ENCODE measurements at places on chromosomes 2 and 18. TPM values are rescaled to one million over a fixed set of nuclear protein-coding genes. Genes with fewer than 3 reads are reported as not detected.

Gene KCTD1
- total RNA-seq, result 3.4 TPM

DNA sequence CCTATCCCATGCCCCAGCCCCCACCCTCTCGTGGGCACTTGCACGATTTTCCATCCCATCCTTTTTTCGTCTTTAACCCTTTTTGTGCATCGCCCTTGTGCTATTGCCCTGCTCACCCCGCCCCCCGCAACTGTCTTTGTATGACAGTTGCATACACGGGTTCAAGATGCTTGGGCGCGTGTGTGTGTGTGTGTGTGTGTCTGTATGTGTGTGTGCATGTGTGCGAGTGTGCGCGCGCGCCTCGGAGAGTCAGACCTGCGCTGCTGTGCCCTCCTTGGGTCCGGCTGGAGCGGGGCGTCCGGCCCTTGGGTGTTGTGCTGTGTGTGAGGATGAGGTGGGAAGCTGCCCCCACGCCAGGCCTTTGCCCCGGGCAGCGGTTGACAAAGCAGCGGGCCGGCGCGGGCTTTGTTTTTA is 230.7 kb downstream of the HAUS1 start:
- peaks cover 26% of the 10 kb centered on the region for H3K4me1 ChIP-seq
- peaks cover 65% of the 10 kb centered on the region for H3K27me3 ChIP-seq
- H3K36me3 ChIP-seq, result no peaks in the 10 kb centered on the region
- DNase-seq, result peak; percentile 51
- H3K27ac ChIP-seq, result peak overlapping the region; percentile 66

- DNase-seq, result no peak
- H3K27me3 ChIP-seq, result no peaks in the 10 kb centered on the region
- H3K27ac ChIP-seq, result no peak overlapping the region
- H3K4me1 ChIP-seq, result no peaks in the 10 kb centered on the region
Observed at GRCh38 chr18:61209801-61210200, 123.4 kb upstream of the CDH20 start.

GRCh38 chr2:48178611-48179010 is 272.3 kb upstream of the FBXO11 start:
- no peak for DNase-seq
- no peaks in the 10 kb centered on the region for H3K36me3 ChIP-seq
- no peaks in the 10 kb centered on the region for H3K4me1 ChIP-seq
- no peak overlapping the region for H3K27ac ChIP-seq

DNA sequence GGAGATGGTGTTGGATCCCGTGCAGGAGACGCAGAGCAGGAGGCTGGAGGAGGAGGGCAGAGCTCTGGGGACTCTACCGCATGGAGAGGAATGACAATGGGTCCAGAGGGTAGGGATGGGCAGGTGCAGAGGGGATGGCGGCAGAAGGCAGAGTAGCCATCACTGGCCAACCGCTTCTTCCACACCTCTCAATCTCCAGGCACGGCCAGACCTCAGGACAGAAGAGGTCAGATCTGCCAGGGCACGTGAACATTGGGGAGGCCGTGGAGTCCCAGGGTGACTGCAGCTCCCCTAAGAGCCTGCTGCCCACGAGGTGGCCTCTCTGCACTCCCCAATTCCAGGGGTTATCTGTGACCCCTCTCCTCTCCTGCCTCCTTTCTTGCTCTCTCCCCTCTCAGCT is 162.7 kb upstream of the HDAC4 start:
- no peaks in the 10 kb centered on the region for H3K36me3 ChIP-seq
- no peak overlapping the region for H3K27ac ChIP-seq
- DNase-seq, result no peak
- H3K4me1 ChIP-seq, result no peaks in the 10 kb centered on the region

DNA sequence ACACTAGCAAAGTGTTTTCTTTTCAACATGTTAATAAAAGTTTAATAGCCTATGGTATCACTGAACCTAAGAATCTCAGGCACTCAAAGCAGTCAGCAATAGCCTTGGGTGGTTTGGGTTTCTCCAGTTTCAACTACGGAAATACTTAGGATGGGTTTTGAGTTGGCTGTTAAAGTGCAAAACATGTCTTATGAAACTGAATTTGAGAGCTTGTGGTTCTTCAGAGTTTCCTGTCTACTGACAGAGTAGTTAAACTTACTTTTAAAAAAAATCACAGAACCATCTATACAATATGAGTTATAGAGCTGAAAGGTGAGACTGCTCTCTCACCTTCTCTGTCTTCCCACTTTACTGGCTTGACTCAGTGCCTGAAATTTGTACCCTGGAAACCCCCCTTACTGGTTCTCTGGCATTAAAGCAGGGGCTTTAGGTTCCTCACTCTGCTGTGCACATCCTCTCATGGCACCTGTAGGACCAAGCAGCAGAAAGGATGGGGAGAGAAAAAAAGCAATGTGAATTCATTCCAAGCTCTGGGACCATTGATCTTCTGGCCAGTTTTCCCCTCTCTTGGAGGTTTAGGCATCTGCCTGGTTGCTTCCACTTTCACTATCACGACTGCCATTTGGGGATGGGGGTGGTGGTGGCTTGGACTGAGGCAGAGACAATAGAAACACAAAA is 18.1 kb downstream of the CCDC141 start:
- H3K4me1 ChIP-seq, result peaks cover 37% of the 10 kb centered on the region
- peak overlapping the region; percentile 92 for H3K27ac ChIP-seq
- no peaks in the 10 kb centered on the region for H3K27me3 ChIP-seq
- peak overlapping the region; percentile 71 for H3K4me3 ChIP-seq
- peaks cover 28% of the 10 kb centered on the region for H3K36me3 ChIP-seq

Gene CAPN14
- total RNA-seq, result 0.59 TPM

DNA sequence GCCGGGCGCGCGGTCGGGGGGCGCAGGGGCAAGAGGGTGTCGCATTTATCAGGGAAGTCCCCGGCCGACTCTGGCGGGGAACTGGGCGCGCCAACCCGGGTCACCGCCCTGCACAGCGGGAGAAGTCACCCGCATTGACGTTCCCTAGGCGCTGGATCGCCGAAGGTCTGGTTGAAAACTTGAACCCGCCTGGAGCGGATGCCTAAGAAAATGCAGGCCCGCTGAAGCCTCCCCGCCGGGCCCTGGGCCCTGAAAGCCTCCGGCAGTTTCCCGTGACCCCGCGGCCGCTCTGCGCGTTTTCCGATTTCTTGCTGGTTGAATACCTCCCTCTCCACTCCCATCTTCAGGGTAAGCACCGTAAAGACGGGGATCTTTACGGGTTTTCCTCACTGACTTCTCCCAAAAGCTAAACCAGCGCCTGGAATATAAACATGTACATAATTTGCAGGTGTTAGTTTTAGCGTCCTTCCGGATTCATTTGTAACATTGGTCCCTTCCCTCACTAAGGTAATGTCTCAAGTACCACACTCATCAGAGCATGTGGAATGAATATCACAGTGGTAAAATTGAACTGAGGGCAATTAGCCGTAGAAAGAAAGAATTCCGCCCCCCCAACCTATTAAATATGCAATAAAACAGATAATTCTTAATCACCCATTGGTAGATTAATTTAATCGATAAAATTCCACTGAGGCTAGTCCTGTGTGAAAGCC is 675 bp upstream of the SPIRE1 start:
- peaks cover 21% of the 10 kb centered on the region for H3K27me3 ChIP-seq
- H3K27ac ChIP-seq, result no peak overlapping the region

DNA sequence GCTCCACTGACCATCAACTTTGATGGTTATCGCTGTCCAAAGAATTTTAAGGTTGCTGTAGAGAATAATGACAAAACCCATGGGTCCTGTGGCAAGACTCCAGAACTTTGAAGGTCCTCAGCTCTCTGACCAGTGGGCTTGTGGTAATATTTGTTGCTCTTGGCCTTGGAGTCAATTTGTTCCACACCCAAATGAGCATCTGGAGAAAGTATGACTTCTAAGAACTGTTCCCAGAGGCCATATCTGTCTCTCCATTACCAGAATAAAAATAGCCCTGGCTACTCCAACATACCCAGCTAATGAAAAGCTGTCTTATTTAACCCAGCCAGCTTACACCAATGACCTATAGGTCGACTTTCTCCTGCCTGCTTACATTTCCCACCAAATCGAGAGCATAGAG is 466.4 kb downstream of the MEIS1 start:
- H3K4me1 ChIP-seq, result no peaks in the 10 kb centered on the region
- no peak overlapping the region for H3K27ac ChIP-seq
- no peak overlapping the region for H3K4me3 ChIP-seq
- DNase-seq, result no peak
- no peaks in the 10 kb centered on the region for H3K36me3 ChIP-seq
- no peaks in the 10 kb centered on the region for H3K27me3 ChIP-seq

DNA sequence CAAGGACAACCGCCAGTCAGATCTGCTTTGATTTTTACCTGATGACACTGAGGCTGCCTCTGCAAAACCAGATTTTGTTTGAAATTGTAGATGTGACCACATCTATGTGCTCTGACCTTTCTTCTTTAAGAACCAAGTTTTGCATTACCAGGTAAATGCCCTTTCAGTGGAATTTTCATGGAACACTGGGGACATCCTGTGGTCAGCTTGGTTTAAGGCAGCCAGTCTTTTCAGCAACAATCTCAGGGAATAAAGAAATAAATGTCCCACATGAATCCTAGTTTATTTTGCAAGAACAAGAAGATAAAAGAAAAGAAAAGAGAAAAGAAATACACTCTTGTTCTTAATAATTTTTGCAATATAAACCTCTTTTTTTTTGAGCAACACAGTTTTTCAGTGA is 90.6 kb downstream of the POU3F3 start:
- no peak overlapping the region for H3K4me3 ChIP-seq
- no peak overlapping the region for H3K27ac ChIP-seq
- H3K27me3 ChIP-seq, result peaks cover 6% of the 10 kb centered on the region
- no peak for DNase-seq

Gene TSPYL6
- not detected for total RNA-seq

Gene GAREM1
- total RNA-seq, result not detected

- no peak for DNase-seq
- no peaks in the 10 kb centered on the region for H3K36me3 ChIP-seq
- no peaks in the 10 kb centered on the region for H3K27me3 ChIP-seq
- H3K4me1 ChIP-seq, result no peaks in the 10 kb centered on the region
Observed at GRCh38 chr2:52260904-52261303, 1229.0 kb upstream of the NRXN1 start.

DNA sequence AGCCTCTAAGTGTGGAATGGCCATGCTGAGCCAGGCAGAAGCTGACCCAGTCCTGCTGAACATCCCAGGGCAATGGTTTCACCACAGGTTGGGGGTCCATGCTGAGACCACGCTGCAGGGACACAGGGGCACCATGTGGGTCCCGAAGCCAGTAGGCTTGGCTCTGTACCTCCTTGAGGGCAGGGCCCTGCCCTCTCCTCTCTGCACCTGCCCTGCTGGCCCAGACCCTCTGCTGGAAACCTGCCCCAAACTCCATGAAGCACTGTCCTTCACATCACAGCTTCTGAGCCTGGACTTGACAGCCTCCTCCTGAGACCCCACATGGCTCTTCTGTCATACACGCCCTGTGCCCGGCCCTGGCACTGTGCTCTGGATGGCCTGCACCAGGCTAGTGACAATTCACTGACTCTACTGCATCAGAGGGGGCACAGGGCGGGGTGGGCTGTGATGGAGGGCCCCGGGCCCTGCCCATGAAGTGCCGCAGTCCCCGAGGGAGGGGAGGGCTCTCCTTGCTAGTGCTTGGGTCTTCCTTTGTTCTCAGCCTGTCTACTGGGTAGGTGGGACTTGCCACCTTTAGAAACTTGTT is 24.7 kb downstream of the HS6ST1 start:
- no peaks in the 10 kb centered on the region for H3K4me1 ChIP-seq
- no peak for DNase-seq
- H3K36me3 ChIP-seq, result peaks cover 5% of the 10 kb centered on the region
- H3K27ac ChIP-seq, result no peak overlapping the region

GRCh38 chr2:24568551-24568950 is 77.5 kb downstream of the NCOA1 start:
- no peak overlapping the region for H3K27ac ChIP-seq
- H3K36me3 ChIP-seq, result peaks cover 26% of the 10 kb centered on the region
- DNase-seq, result no peak

DNA sequence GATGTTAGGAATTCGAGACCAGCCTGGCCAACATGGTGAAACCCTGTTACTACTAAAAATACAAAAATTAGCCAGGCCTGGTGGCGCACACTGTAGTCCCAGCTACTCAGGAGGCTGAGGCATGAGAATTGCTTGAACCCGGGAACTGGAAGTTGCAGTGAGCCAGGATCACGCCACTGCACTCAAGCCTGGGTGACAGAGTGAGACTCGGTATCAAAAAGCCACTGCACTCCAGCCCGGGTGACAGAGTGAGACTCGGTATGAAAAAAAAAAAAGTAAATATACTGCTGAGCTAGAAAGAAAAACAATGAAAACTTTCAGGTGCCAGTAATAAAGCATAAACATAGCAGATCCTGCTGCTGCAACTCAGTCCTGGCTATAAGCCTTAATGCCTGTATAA is 73.5 kb downstream of the STRN start:
- DNase-seq, result no peak
- H3K27me3 ChIP-seq, result no peaks in the 10 kb centered on the region

- no peaks in the 10 kb centered on the region for H3K4me1 ChIP-seq
- no peaks in the 10 kb centered on the region for H3K27me3 ChIP-seq
- no peak overlapping the region for H3K4me3 ChIP-seq
- H3K27ac ChIP-seq, result no peak overlapping the region
- DNase-seq, result no peak
Observed at GRCh38 chr18:26335571-26336487, 109.6 kb downstream of the TAF4B start.

GRCh38 chr2:45741161-45741850 is 89.8 kb downstream of the PRKCE start:
- H3K36me3 ChIP-seq, result no peaks in the 10 kb centered on the region
- H3K4me3 ChIP-seq, result no peak overlapping the region
- no peak overlapping the region for H3K27ac ChIP-seq
- H3K27me3 ChIP-seq, result no peaks in the 10 kb centered on the region
- H3K4me1 ChIP-seq, result peaks cover 2% of the 10 kb centered on the region
- DNase-seq, result no peak

GRCh38 chr18:49733896-49734585 is 79.3 kb downstream of the ACAA2 start:
- DNase-seq, result no peak
- no peaks in the 10 kb centered on the region for H3K4me1 ChIP-seq
- H3K27me3 ChIP-seq, result peaks cover 4% of the 10 kb centered on the region

- no peak overlapping the region for H3K27ac ChIP-seq
- peaks cover 9% of the 10 kb centered on the region for H3K27me3 ChIP-seq
- no peak for DNase-seq
- no peak overlapping the region for H3K4me3 ChIP-seq
- H3K4me1 ChIP-seq, result no peaks in the 10 kb centered on the region
- H3K36me3 ChIP-seq, result no peaks in the 10 kb centered on the region
Observed at GRCh38 chr2:201972621-201973255, 60.9 kb upstream of the FZD7 start.

DNA sequence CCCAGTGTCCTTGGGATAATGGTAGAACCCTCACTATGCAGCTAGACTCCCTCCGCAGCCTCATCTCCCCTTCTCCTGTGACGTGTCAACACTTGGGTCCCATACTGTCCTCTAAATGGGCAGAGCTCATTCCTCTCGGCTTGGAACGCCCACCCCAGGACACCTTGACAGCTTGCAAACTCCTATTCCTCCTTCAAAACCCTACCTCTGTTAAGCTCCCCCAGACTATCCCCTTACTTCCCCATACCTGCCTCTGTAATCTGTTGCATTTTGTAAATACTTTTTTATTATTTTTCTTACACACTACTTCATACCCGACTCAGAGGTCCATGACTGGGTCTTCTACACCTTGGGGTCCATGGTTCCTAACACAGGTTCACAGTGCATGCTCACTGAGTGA is 28.0 kb downstream of the STEAP3 start:
- H3K4me3 ChIP-seq, result no peak overlapping the region
- H3K27ac ChIP-seq, result no peak overlapping the region
- no peak for DNase-seq
- H3K4me1 ChIP-seq, result no peaks in the 10 kb centered on the region
- H3K27me3 ChIP-seq, result peaks cover 5% of the 10 kb centered on the region
- no peaks in the 10 kb centered on the region for H3K36me3 ChIP-seq

GRCh38 chr2:120881981-120882788 is 146.5 kb downstream of the GLI2 start:
- H3K27ac ChIP-seq, result no peak overlapping the region
- no peaks in the 10 kb centered on the region for H3K4me1 ChIP-seq
- H3K4me3 ChIP-seq, result no peak overlapping the region
- no peaks in the 10 kb centered on the region for H3K27me3 ChIP-seq
- DNase-seq, result no peak

Data from activated CD8-positive, alpha-beta T cell treated with anti-CD3 and anti-CD28 coated beads for 36 hours (primary cell).